Sigmoid colon (tissue), 7 donors: ENCODE measurements at places on chromosomes 16 and 17. TPM values are rescaled to one million over a fixed set of nuclear protein-coding genes. Genes with fewer than 3 reads are reported as not detected.

DNA sequence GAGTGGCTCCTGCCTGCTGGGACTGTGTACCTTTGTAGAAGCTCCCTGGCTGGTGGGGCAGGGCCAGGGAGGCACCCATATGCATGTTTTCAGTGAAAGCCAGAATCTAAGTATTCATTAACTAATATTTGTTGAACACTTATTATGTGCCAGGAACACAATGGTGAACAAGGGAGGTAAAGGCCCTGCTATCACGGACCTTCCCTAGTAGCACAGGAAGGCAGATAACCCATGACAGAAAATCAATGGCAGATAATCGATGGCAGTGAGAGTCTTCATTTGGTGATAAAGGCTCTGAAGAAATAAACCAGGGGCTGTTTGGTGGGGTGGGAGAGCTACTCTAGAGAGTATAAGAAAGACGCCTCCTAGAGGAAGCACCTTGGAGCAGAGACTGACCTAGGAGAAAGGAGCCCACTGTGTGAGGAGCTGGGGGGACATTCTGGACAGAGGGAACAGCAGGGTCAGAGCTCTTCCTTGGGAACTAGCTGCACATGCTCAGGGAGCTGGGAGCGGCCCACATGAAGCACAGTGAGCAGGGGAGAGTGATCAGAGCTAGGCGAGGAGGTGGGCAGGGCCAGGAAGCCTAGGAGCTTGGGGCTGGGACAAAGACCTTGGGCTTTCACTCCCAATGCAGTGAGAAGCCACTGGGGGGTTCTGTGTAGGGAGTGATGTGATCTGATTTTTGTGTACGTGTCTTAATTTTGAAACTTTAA lies 78.5 kb downstream of the SPECC1 start:
- DNase-seq, result no peak

- no peak for DNase-seq
These were observed 5.0 kb downstream of the CA4 start for GRCh38 chr17:60154616-60155426.

Gene DOC2B
- total RNA-seq, result 4.9 TPM

Gene CCL13
- total RNA-seq, result 2.1 TPM

Gene EVPLL
- not detected for total RNA-seq
